CD4-positive, alpha-beta T cell treated with Interleukin-6 for 4 hours (primary cell): ENCODE measurements at places on chromosomes 7 and 10.

DNA sequence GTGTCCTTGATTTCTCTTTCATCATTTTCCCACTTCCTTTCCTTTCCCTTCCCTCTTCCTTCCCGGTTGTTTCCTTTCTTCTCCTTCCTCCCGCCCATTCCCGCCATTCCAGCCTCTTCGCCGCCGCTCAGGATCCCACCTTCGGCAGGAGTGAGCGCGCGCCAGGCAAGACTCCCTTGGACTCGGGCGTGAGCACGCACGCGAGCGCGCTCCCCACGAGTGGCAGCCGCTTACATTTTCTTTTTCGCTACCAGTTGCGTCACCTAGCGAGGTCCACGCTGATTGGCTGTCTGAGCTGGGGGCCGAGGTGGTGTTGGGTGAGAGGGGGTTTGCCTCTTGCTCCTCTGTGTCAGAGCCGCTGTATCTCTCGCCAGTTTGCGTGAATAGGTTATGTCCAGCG lies 11.8 kb downstream of the ZAN start:
- DNase-seq: no peak

DNA sequence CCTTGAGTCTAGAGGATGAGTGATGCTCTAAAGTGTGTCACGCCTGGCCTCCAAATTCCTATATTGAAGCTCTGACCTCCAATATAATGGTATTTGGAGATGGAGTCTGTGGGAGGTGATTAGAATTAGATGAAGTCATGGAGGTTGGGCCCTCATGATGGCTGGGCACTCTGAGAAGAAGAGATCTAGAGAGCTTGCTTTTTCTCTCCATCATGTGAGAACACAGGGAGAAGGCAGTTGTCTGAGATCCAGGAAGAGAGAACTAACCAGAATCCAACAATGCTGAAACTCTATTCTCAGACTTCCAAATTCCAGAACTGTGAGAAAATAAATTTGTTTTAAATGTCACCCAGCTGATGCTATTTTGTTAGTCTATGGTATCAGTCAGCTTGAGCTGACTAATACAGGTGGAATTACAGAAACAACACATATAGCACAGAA lies 15.1 kb downstream of the RNF216 start:
- no peak for DNase-seq

GRCh38 chr7:116610210-116610609 lies 61.8 kb upstream of the MET start:
- no peak for DNase-seq

GRCh38 chr10:10951675-10952074 lies 66.0 kb upstream of the CELF2 start:
- no peak for DNase-seq

GRCh38 chr10:48231699-48232315 lies 42.7 kb downstream of the FRMPD2 start:
- no peak for DNase-seq

DNA sequence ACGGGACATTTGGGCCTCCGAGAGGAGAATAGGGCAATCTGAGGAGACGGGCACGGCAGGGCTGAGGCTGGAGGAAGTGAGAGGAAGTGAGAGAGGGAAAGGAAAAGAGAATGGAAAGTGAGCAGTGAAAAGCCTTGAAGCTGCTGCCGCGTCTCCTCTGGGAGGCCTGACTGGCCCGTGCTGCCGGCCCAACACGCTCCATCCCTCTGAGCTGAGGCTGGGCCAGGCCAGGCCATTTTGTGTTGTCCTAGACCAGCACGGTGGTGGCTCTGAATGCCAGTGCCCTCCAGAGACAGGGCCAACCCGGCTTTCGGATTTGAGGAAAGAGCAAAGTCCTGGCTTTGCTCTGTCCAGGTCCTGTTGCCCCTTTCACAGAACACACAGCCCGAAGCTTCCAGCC lies 361.1 kb upstream of the SHH start:
- DNase-seq: no peak

DNA sequence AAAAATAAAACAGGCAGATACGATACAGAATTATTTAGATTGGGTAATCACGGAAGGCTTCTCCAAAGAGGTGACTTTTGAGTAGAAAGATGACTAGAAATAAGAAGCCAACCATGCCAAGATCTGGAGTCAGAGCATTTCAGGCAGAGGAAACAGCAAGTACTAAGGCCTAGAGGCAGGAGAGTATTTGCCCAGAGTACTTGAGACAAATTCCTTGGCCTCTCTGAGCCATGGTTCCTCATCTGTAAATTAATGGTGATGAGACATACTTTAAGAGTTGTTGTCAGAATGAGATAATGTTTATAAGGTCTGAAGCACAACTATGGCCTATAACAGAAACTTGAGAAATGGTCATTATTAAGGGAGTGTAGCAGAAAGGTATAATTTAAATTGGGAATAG lies 15.8 kb upstream of the GPR37 start:
- DNase-seq: no peak

- DNase-seq: no peak
Observed at GRCh38 chr10:113982769-113983168, 60.9 kb upstream of the ADRB1 start.

DNA sequence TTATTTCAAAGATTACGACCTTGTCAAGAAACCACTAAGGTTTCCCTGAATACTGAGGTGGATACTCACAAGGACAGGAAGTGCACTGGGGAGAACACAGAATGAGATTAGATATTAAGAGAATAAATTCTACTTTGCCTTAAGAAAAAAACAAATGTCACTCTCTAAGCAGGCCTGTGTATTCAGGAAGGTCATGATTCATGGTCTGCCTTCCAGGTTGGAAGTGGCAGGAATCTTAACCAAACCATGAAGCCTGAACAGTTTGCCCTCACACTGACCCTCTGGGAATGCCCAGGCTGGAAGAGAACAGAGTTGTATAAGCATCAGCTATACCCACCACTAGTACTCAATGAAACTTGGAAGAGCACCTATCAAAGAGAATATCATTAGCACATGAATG lies 227.6 kb downstream of the DGKI start:
- no peak for DNase-seq

- no peak for DNase-seq
Observed at GRCh38 chr10:127776816-127777215, 39.8 kb downstream of the FOXI2 start.

- DNase-seq: no peak
Observed at GRCh38 chr10:3801558-3802192, 16.7 kb upstream of the KLF6 start.
